ENCODE measurements at places on chromosomes 16 and 17. TPM values are rescaled to one million over a fixed set of nuclear protein-coding genes. Genes with fewer than 3 reads are reported as not detected.

- no peak overlapping the region for H3K27ac ChIP-seq
- H3K4me3 ChIP-seq = no peak overlapping the region
- no peaks in the 10 kb centered on the region for H3K27me3 ChIP-seq
- H3K36me3 ChIP-seq = no peaks in the 10 kb centered on the region
These were observed 285.2 kb upstream of the N4BP1 start for GRCh38 chr16:48895142-48895541.

GRCh38 chr17:78665387-78665951 is 88.3 kb upstream of the DNAH17 start:
- H3K36me3 ChIP-seq = no peaks in the 10 kb centered on the region
- H3K27me3 ChIP-seq = no peaks in the 10 kb centered on the region
- H3K4me3 ChIP-seq = no peak overlapping the region
- peak overlapping the region; percentile 26 for H3K27ac ChIP-seq
- peaks cover 10% of the 10 kb centered on the region for H3K4me1 ChIP-seq

GRCh38 chr17:50916708-50917417 is 50.7 kb upstream of the TOB1 start:
- peaks cover 20% of the 10 kb centered on the region for H3K4me1 ChIP-seq
- no peak overlapping the region for H3K27ac ChIP-seq
- no peak overlapping the region for H3K4me3 ChIP-seq
- no peaks in the 10 kb centered on the region for H3K36me3 ChIP-seq

DNA sequence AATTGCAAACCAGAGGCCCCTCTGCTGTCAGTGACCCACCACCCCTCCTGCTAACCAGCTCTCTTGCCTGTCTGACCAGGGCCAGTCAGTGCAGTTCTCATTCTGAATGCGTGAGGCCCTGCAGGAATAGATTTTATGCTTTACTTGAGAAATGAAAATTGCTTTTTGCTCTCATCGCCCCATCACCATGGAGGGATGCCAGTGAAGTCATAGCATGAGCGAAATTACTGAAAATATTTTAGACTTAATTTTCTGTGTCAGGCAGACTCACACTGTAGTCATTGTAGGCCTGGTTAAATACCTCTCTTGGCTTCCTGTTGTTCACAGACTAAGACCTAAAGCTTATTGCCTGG is 490.5 kb upstream of the CDH5 start:
- H3K27me3 ChIP-seq = no peaks in the 10 kb centered on the region
- H3K4me1 ChIP-seq = no peaks in the 10 kb centered on the region
- no peak for DNase-seq
- no peak overlapping the region for H3K27ac ChIP-seq
- H3K36me3 ChIP-seq = no peaks in the 10 kb centered on the region
- H3K4me3 ChIP-seq = no peak overlapping the region

GRCh38 chr17:61770043-61770442 is 93.3 kb downstream of the BRIP1 start:
- no peaks in the 10 kb centered on the region for H3K4me1 ChIP-seq
- H3K36me3 ChIP-seq = peaks cover 2% of the 10 kb centered on the region

- H3K36me3 ChIP-seq = no peaks in the 10 kb centered on the region
- DNase-seq = no peak
- H3K4me3 ChIP-seq = no peak overlapping the region
- no peaks in the 10 kb centered on the region for H3K4me1 ChIP-seq
These were observed 318.1 kb upstream of the GOT2 start for GRCh38 chr16:59052231-59052630.

- no peaks in the 10 kb centered on the region for H3K27me3 ChIP-seq
- DNase-seq = no peak
- H3K4me3 ChIP-seq = no peak overlapping the region
- no peaks in the 10 kb centered on the region for H3K4me1 ChIP-seq
- H3K27ac ChIP-seq = no peak overlapping the region
These were observed 26.1 kb downstream of the TOM1L2 start for GRCh38 chr17:17946093-17946492.

DNA sequence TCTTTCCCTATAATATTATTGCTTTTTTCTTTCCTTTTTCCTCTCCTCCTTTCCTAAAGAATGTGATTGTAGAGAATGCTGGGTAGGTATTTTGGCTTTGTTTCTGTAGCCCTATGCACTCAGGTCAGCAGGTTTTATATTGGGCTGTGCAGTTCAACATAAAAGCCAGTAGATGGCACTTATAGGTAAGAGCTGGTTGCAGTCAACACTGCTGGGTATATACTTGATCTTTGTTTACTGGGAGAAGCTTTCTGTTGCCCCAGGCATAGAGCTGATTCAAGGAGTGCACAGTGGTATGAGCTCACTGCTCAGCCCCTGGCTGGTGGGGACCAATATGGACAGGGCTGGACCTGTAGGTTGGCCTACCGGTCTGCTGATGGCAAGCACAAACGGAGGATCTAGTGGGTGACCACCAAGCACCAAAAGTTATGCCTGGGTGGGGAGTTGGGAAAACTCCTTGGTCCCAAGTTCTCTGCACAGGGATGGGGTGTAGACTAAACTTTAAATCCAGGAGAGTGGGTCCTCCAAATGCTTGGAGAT is 378.9 kb downstream of the PMP22 start:
- H3K27me3 ChIP-seq = no peaks in the 10 kb centered on the region
- no peak for DNase-seq
- no peaks in the 10 kb centered on the region for H3K36me3 ChIP-seq
- H3K27ac ChIP-seq = no peak overlapping the region
- no peaks in the 10 kb centered on the region for H3K4me1 ChIP-seq

GRCh38 chr17:28047806-28048205 is 5.3 kb downstream of the NLK start:
- H3K27ac ChIP-seq = no peak overlapping the region
- H3K4me3 ChIP-seq = peak overlapping the region; percentile 2
- DNase-seq = no peak
- H3K4me1 ChIP-seq = peaks cover 17% of the 10 kb centered on the region

- H3K36me3 ChIP-seq = peaks cover 3% of the 10 kb centered on the region
- no peak overlapping the region for H3K27ac ChIP-seq
- no peak overlapping the region for H3K4me3 ChIP-seq
- H3K4me1 ChIP-seq = peaks cover 4% of the 10 kb centered on the region
- DNase-seq = no peak
- no peaks in the 10 kb centered on the region for H3K27me3 ChIP-seq
These were observed 6.2 kb downstream of the DUS1L start for GRCh38 chr17:82059272-82060000.

DNA sequence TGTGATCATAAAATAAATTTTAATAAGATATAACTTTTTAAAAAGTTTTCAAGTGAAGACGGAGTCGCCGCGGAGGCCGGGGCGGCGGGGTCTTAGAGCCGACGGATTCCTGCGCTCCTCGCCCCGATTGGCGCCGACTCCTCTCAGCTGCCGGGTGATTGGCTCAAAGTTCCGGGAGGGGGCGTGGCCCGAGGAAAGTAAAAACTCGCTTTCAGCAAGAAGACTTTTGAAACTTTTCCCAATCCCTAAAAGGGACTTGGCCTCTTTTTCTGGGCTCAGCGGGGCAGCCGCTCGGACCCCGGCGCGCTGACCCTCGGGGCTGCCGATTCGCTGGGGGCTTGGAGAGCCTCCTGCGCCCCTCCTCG is at the start of gene FOXC2:
Gene FOXC2, plus strand, starts transcription at position 229 of the 365 bp plus-strand sequence. CDS start 507 bp downstream, outside the sequence.
- no peaks in the 10 kb centered on the region for H3K4me1 ChIP-seq
- H3K4me3 ChIP-seq = no peak within 1 kb of the TSS
- H3K27me3 ChIP-seq = peaks cover 15% of the 10 kb centered on the region
- no peak within 1 kb of the TSS for H3K27ac ChIP-seq

DNA sequence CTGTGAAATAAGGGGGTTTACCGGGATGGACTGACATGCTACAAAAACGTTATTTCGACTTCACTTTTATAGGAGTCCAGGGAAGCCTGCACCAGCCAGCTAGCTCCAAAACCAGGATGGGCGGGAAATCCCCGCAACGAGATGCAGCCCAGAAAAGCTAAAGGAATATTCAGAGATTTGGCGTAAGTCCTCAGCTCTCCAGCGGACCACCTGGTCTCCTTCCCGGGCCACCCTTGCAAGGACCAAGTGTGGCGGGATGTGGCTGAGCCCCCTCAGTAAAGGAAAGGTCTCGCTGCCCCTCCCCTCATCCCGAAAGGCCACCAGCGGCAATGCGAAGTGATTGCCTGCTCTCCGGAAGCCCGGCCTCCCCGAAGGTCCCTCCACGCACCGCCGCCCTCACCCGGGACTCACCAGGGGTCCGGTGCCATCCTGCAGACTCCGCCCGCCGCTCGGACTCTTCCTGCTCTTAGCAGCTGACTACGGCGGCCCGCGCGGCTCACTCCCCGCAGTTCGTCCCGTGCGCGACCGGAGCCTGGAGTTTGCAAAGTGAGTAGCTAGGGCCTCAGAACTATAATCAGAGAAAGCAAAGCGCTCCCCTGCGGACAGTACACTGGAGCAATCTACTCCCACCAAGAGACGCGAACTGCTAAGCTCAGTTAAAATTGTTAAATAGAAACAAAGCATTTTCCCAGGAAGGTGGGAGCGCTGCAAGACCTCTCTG is at the start of gene STX8:
Gene STX8, minus strand, starts transcription at position 440 of the 721 bp plus-strand sequence. Its CDS starts 12 bp downstream, at position 428.
- H3K27ac ChIP-seq = peak within 1 kb of the TSS; percentile 80
- H3K4me1 ChIP-seq = peaks cover 6% of the 10 kb centered on the region
- H3K36me3 ChIP-seq = no peaks in the 10 kb centered on the region
- peak within 1 kb of the TSS; percentile 84 for H3K4me3 ChIP-seq

DNA sequence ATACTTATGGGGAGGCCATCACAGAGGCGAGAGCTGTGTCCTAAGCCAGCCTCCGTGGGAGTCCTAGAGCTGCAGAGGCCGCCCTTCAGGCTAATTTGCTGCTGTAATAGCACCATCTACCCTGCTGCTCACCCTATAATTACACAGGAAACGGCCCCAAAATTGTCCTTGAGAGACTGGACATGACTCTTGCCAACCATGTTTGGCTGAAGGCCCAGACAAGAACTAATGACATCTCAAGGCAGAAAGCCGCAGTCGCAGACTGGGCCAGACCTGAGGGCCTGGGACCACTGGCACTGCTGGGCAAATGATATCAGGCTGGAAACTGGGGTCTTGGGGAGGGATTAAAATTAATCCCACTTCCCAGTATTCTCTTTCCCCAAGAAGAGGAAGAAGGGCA is 24.1 kb downstream of the PSMD7 start:
- H3K27ac ChIP-seq = no peak overlapping the region
- H3K4me3 ChIP-seq = no peak overlapping the region
- no peak for DNase-seq
- no peaks in the 10 kb centered on the region for H3K27me3 ChIP-seq
- H3K36me3 ChIP-seq = no peaks in the 10 kb centered on the region

DNA sequence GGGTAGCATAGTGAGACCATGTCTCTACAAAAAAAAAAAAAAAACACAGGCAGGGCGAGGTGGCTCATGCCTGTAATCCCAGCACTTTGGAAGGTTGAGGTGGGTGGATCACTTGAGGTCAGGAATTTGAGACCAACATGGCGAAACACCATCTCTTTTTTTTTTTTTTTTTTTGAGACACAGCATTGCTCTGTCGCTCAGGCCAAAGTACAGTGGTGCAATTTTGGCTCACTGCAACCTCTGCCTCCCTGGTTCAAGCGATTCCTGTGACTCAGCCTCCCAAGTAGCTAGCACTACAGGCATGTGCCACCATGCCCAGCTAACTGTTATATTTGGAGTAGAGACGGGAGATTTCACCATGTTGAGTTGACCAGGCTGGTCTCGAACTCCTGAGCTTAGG is 5.1 kb downstream of the RAMP2 start:
- no peaks in the 10 kb centered on the region for H3K36me3 ChIP-seq
- no peaks in the 10 kb centered on the region for H3K27me3 ChIP-seq
- H3K27ac ChIP-seq = no peak overlapping the region
- H3K4me1 ChIP-seq = peaks cover 4% of the 10 kb centered on the region
- DNase-seq = no peak

- H3K27ac ChIP-seq = no peak overlapping the region
- peaks cover 11% of the 10 kb centered on the region for H3K27me3 ChIP-seq
- DNase-seq = no peak
These were observed 191.0 kb upstream of the RPL38 start for GRCh38 chr17:74012465-74012864.

- no peaks in the 10 kb centered on the region for H3K4me1 ChIP-seq
- DNase-seq = no peak
- no peaks in the 10 kb centered on the region for H3K27me3 ChIP-seq
- no peak overlapping the region for H3K4me3 ChIP-seq
These were observed 231.1 kb upstream of the TBX2 start for GRCh38 chr17:61168506-61168905.

- no peaks in the 10 kb centered on the region for H3K27me3 ChIP-seq
- peak overlapping the region; percentile 56 for H3K27ac ChIP-seq
- H3K4me1 ChIP-seq = peaks cover 29% of the 10 kb centered on the region
- no peak overlapping the region for H3K4me3 ChIP-seq
These were observed 14.1 kb downstream of the AKAP1 start for GRCh38 chr17:57099165-57099564.

DNA sequence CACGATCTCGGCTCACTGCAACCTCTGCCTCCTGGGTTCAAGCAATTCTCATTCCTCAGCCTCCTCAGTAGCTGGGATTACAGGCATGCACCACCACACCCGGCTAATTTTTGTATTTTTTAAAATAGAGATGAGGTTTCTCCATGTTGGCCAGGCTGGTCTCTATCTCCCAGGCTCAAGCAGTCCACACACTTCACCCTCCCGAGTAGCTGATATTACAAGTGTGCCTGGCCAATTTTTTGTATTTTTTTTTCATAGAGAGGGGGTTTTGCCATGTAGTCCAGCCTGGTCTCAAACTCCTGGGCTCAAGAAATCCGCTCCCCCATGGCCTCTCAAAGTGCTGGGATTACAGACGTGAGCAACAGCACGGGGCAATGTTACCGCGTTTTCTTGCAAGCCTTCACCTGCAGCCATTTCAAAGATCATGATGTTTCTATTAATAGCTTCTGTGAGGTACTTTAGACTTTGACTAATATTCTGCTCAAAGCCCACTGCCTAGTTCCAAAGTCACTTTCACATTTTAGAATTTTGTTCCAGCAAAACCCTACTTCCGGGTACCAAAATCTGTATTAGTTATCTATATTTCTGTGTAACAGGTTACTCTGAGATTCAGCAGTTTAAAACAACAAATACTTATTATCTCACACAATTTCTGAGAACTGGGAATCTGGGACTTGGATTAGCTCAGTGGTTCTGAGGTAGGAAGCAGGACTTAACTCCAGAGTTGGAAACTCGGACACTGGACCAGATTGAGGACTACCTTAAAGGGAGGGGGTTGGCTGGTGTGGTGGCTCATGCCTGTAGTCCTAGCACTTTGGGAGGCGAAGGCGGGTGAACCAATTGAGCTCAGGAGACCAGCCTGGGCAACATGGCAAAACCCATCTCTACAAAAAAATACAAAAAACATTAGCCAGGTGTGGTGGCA is 12.0 kb upstream of the MED13 start:
- no peaks in the 10 kb centered on the region for H3K27me3 ChIP-seq
- H3K4me1 ChIP-seq = 0 out of 2 replicates have a peak, but pooled peaks cover 2% of the 10 kb centered on the region
- H3K4me3 ChIP-seq = no peak overlapping the region
- DNase-seq = no peak
- H3K36me3 ChIP-seq = no peaks in the 10 kb centered on the region
- H3K27ac ChIP-seq = no peak overlapping the region

GRCh38 chr17:43915559-43915958 is 8.2 kb upstream of the MPP2 start:
- DNase-seq = no peak
- no peaks in the 10 kb centered on the region for H3K27me3 ChIP-seq
- no peak overlapping the region for H3K27ac ChIP-seq
- H3K4me1 ChIP-seq = peaks cover 8% of the 10 kb centered on the region

ABCA9 gene
- total RNA-seq = 0.24 TPM

TMEM219 gene
- 59.6 TPM for total RNA-seq

HES7 gene
- 1.9 TPM for total RNA-seq

CACNB1 gene
- total RNA-seq = 15.6 TPM

GJD3 gene
- not detected for total RNA-seq

COA3 gene
- total RNA-seq = 45.2 TPM

EME1 gene
- 16.8 TPM for total RNA-seq

WSCD1 gene
- not detected for total RNA-seq

MT3 gene
- total RNA-seq = not detected

HS3ST6 gene
- total RNA-seq = not detected

CSF3 gene
- not detected for total RNA-seq

RAD51D gene
- total RNA-seq = 22.1 TPM

PRSS27 gene
- total RNA-seq = 0.97 TPM

BCAR1 gene
- total RNA-seq = 14.1 TPM
